CD4-positive, alpha-beta T cell treated with Interleukin-17A for 1 hour (primary cell): ENCODE measurements at places on chromosomes 1 and 21.
A peak's percentile ranks its signal among the peaks of the same experiment; 100 is the strongest.

GRCh38 chr21:45356653-45357435, 48.1 kb upstream of the COL18A1 start:
- DNase-seq: no peak

DNA sequence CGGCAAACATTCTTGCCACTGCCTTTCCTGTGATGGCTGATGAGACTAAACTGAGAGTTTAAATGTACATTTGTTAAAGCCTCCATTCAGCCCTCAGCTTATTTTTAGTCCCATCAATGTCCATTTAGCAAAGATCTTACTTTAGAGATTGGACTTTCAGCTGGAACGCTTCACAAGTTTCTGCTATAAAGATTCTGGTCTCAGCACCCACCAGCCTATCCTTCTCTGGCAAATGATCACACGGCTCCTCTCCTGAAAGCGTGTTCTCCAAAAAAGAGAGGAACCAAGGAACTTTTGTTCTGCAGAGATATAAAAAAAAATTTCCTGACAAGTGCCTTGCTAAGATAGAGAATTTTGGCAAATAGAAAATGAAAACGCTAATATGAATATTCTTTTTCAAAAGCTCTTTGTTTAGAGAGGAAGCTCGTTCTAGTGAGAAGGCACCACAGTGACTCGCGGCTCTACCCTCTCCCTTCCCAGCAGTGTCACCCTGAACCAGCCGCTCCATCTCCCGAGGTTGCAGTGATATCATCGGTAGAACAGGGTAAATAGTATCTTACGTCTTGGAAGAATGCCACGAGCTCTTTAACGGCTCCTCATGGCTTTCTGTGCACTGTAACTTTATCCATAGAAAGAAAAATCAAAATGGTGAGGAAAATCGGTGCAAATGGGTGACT, 200.2 kb downstream of the APP start:
- DNase-seq: no peak

GRCh38 chr1:246106342-246106763, 400.7 kb downstream of the SMYD3 start:
- DNase-seq: no peak

DNA sequence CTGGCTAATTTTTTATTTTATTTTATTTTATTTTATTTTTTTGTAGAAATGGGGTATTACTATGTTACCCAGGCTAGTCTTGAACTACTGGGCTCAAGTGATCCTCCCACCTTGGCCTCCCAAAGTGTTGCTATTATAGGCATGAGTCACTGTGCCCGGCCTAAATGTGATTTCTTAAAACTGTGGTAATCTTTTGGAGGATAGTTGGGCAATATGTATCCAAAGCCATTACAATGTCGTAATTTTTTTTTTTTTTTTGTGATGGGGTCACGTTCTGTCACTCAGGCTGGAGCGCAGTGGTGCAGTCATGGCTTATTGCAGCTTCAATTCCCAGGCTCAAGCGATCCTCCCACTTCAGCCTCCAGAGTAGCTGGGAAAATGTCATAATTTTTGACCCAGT, 14.2 kb downstream of the ETV3L start:
- DNase-seq: no peak

GRCh38 chr1:34779526-34779925, 1.5 kb upstream of the GJB3 start:
- DNase-seq: no peak

DNA sequence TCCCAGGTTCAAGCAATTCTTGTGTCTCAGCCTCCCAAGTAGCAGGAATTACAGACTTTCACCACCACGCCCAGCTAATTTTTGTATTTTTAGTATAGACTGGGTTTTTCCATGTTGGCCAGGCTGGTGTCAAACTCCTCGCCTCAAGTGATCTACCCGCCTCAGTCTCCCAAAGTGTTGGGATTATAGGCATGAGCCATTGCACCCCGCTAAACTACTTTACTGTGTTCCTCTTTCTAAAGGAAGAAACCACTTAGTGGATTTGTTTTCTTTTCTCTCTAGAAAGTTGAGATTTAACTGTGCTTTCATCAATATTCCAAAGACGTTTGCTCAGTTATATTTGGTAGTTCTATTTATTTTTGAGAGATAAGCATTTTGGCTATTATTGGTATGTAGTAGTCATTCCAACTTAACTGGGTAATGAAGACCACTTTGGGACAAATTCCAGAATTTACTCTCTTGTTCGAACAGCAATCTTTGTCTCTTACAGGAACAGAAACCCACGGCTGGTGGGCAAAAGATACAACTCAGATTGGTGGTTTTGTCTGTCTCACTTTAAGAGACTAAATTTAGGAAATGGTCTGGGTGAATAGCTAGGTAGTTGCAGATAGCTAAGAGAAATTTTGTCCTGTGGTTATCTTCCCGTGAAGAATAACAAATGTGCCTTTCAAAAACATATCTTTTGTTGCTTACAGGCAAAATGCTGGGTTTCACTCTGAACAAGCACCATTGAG, 103.5 kb upstream of the CD55 start:
- DNase-seq: no peak

DNA sequence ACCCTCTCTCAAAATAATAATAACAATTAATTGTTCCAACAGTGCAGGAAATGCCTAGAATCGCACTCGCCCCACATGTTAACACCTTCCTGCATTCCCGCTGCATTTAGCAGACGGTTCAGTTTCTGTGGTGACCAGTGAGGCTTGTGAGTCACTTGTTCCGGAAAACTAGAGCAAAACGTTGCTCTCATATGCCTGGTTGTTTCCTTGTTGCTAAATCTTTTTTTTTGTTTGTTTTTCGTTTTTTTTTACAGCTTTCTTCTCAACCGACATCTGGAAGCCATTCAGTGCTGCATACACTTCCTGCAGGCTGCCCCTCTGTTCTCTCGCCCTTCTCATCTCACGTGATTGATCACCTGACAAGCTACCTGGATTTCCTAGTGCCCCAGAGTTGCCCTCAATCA, 56.9 kb upstream of the TMPRSS2 start:
- DNase-seq: no peak

DNA sequence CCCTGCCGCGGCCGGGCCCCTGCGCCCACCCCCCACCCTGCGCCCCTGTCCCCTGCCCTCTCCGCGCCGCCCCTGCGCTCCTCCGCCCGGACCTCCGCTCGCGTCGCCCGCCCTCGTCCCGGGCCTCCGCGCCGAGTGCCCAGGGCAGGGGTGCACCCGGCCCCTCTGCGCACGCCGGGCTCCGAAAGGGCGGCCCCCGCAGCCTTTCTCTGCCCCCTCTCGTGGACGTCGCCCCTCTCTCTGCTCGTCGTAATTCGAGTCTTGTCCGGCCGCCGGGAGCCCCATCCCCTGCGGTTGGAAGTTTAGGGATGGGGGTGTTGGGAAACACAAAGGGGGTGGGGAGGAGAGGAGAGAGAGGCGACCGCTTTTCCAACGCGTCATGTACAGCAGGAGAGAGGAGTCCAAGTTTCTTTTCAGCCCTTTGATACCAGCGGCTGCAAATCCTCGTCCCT, 407 bp downstream of the GALNT2 start:
- peak; percentile 14 for DNase-seq

GRCh38 chr1:39936724-39937491, 18.0 kb upstream of the MFSD2A start:
- no peak for DNase-seq

DNA sequence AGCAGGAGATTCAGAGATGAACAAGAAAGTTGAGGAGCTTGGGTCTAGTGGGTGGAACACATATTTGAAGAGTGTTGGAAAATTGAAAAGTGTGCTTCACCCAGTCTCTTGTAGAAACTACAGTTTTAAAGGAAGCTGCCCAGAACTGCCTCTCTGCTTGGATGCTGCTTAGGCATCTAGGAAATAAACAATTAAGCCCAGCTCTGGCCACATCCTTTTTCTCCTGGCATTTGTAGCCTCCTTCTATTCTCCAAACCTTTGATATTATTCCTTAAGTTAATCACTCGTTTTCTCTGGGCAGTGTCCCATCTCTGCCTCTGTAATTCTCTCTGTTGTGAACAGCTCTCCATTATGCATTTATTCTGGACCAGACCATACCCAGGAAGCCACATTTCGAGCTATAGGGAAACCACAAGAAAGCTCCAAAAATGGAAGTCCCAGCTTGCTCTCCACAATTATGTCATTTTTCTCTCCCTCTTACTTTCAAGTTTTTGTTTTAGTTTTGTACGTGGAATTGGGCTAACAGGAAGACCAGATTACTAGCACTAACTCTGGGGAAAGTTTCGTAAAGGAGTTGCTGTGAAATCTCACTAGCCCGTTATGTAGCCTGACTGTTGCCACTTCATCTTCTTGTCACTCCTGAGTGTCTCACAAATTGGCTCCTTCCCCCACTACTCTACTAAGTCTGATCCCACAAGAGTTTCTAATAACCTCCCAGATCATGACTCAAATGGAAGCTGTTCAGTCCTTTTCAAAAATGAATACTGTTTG, 102.2 kb downstream of the NTMT2 start:
- no peak for DNase-seq

DNA sequence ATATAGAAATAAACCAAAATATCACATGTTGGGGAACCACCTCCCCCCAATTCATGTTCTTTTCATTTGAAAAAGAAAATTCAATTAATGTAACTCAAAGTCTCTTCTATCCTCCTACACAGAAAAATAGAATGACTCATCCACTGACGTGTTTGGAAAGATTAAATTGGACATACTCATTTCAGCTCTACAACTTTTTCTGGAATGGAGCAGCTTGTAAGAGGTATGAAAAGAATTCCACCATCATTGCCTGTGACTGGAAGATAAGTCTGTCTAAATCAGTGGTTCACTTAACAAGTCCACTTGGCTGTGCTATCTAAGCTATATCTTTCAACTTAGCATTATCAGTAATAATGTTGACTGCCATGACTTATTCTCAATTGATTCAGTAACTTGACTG, 702.3 kb downstream of the BRINP3 start:
- DNase-seq: no peak

GRCh38 chr21:44759628-44760285, 41.9 kb downstream of the UBE2G2 start:
- no peak for DNase-seq

GRCh38 chr1:205381305-205381704, 24.6 kb upstream of the KLHDC8A start:
- DNase-seq: no peak

- no peak for DNase-seq
Measured at GRCh38 chr1:212597487-212597886, 11.1 kb upstream of the ATF3 start.

DNA sequence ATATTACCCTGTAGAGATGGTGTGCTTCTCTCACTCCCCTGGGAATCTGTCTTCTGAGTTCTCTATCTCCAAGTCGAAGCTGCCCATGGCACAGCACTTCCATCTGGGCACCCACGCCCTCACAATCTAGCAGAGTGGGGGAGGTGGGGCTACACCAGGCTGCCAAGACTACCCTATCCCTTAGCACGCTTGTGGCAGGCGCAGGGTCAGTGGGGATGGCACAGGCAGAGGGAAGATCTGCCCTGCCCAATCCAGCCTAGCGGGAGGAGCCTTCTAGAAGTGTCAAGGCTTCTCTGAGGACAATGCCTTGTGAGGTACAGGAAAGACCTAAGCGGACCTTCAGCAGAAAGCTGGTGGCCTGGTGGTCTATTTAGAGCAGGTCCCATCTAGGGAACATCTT, 49.1 kb downstream of the DMAP1 start:
- no peak for DNase-seq

- DNase-seq: no peak
Measured at GRCh38 chr1:8002329-8002910, 23.7 kb downstream of the ERRFI1 start.

DNA sequence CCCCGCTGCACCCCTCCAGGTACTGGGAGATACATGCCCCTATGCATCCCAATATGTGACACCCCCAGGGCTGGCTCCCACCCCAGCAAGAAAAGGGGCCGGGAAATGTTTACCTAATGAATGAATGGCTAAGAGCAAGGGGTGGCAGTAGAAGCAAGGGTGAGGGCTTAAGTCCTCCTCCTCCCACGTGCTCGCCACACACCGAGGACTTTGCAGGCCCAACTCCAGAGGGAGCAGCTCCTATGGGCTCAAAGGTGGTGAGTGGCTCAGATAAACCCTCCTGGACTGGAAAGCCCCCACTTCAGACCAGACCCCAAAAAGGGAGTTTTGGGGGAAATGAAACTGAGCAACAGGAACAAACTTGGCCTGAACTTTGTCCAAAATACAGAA, 11.4 kb downstream of the SLC45A3 start:
- DNase-seq: no peak

GRCh38 chr1:106276871-106277270, 779.6 kb upstream of the PRMT6 start:
- DNase-seq: no peak

GRCh38 chr1:215079456-215079855, 3.1 kb upstream of the KCNK2 start:
- DNase-seq: no peak

DNA sequence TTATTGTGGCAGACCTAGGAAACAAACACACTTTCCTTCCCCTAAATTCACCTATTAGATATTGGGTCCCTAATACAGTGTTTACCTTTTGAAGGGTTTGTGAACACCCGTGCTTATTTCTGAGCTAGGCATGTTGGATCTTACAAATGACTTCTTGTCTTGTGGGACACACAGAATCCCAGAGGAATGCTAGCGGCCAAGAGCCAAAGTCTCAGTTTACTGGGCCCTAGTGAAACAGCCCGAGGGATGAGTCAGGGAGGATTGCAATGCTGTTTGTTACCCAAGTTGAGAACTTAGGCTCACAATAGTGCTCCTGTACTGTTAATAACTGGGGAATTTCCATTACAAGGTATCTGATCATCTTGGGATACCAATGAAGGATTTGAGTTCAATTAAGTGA, 100.1 kb upstream of the AKT3 start:
- no peak for DNase-seq

- DNase-seq: no peak
Measured at GRCh38 chr21:16584756-16585155, 855.0 kb downstream of the USP25 start.

DNA sequence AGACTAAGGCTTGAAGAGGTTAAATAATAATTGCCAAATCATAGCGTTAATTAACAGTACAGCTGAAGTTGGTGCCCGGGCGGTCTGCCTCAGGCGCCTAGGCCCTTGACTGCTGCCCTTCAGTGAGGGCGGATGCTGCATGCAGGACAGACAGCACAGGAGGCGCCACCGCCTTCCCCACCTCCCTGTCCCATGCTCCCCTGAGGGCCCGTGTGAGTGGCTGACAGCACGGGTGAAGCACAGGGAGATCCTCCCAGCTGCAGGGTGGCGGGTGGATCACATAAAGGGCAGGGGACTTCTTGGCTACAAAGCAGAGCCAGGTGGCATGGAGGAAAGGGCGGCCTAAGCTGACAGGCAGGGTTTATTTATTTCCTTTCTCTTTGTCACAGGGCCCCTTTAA, 49.1 kb downstream of the DDX20 start:
- DNase-seq: no peak
